Ammon's horn (tissue), 1 donor: ENCODE measurements at places on chromosomes 7 and 10.

GRCh38 chr10:77090381-77091356 lies 546.9 kb downstream of the KCNMA1 start:
- DNase-seq = no peak

- no peak for DNase-seq
Observed at GRCh38 chr10:112243713-112244112, 39.5 kb upstream of the TECTB start.

GRCh38 chr10:117441812-117442443 lies 66.7 kb upstream of the PDZD8 start:
- DNase-seq = peak; percentile 35

GRCh38 chr10:80500572-80501380 lies 36.9 kb upstream of the SH2D4B start:
- no peak for DNase-seq

- DNase-seq = peak; percentile 63
Observed at GRCh38 chr10:58299580-58299979, 30.6 kb downstream of the CISD1 start.

GRCh38 chr10:120456143-120456625 lies 843 bp upstream of the PLPP4 start:
- no peak for DNase-seq

DNA sequence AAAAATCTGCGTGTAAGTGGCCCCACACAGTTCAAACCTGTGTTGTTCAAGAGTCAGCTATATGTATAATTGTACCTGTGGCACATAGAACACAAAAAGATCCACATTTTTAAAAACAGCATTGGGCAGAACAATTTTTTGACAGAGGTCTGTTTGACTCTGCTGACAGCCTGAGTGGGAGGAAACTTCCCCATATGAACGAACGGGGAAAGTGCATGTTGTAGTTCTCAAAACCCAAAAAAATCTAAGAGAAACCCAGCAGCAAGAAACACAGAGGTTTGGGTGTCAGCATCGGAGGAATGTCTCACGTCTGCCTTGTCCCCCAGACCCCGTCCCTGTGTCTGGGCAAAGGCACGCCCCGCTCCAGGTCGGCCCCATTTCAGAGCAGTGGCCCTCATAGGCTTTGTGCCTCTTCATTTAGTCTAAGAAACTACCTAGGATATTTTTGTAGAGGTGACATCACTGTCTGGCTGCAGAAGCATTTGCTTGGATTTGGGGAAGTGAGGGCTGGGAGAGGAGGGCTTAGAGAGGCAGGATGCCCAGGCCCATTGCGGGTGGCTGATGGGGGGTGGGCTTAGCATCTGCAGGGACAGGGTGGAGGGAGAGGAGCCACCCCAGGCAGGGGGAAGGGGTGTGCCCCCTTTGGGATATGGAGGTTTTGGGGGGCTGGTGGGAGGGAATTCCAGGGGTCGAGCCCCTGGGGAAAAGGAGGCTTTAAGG lies 11.0 kb downstream of the CUX1 start:
- DNase-seq = no peak

DNA sequence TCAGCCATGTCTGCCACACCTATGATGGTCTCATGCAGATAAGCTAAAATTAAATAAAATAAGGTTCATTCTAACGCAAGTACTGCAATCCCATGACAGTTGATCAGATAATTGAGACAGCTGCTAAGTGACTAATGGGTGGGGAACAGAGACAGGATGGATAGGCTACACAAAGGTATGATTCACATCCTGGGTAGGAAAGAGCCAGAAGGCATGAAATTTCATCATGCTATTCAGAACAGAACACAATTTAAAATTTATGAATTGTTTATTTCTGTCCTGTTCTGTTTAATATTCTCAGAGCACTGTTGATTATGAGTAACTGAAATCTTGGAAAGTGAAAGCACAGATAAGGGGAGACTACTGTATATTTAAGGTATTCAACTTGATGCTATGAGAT lies 381.8 kb upstream of the SORCS1 start:
- DNase-seq = peak; percentile 35

GRCh38 chr7:92496876-92497275 lies 19.1 kb upstream of the ERVW-1 start:
- no peak for DNase-seq

DNA sequence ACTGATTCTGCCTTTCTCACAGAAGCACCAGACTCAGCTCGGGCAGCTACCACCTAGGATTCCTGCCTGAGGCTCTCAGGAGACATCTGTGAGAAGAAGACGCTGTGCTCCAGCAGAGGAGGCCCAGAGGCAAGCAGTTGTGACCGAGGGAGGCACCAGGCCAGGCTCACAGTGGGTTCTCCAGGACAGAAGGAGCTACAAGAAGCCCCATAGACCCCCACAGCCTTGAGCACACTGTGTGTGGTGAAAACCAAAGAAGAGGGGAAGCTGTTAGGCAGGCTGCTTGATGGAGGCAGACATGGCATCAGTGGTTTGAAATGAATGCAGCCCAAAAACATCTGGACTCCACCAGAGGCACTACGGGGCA lies 198.8 kb downstream of the GRID1 start:
- no peak for DNase-seq

DNA sequence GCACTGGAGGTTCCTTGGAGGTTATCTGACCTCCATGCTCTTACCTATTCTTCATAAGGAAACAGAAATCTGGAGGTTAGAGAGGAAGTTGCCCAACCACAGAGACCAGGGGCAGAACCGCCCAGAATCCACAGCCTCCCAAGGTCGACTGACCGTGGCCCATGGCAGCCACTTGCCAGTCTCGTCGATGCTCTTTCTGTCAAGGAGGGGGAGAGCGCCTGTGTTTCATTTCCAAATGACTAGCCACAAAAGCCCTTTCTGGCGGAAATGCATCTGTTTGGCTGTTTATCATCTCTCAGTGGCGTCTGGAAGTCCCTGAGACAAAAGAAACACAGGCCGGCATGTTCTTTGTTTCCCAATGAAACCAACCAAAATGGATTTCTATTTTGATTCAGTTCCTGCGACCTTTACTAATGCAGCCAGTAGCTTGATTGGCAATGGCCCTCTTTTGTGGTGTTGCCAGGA lies 2.9 kb downstream of the RAMP3 start:
- peak; percentile 28 for DNase-seq

- no peak for DNase-seq
Observed at GRCh38 chr10:92644921-92645320, 44.8 kb upstream of the HHEX start.

GRCh38 chr10:11541296-11541695 lies 70.2 kb downstream of the USP6NL start:
- no peak for DNase-seq

DNA sequence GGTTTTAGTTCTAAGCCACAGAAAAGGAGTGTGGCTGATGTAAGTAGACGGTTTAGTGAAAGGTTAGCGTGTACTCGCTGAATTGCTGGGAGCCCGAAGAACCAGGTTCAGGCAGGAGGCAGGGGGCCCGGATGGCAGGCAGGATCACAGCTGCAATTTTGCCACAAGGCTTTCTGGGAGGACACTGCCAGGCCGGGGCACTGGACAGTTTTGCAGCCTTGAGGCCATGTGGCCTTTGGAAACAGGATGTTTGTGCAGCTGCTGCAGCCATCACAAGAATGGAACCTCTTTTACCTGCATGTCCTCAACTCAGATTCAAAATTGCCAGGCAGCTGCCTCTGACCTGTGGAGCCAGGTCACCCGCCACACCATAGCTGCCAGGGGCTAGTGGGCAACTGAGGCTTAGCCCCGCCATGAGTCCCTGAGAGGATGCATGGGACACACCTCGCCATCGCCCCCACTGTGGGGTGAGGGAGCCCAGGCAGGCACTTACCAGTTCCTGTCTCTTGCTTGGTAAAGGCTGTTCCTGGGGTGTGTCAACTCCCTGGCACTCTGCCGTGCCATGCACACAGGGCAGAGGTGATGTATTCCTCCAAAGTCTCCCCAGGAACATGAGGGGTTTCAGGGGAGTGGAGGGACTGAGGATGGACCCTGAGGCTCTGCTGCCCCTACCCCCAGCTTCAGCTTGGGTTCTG lies 188.6 kb downstream of the RPS24 start:
- DNase-seq = no peak

DNA sequence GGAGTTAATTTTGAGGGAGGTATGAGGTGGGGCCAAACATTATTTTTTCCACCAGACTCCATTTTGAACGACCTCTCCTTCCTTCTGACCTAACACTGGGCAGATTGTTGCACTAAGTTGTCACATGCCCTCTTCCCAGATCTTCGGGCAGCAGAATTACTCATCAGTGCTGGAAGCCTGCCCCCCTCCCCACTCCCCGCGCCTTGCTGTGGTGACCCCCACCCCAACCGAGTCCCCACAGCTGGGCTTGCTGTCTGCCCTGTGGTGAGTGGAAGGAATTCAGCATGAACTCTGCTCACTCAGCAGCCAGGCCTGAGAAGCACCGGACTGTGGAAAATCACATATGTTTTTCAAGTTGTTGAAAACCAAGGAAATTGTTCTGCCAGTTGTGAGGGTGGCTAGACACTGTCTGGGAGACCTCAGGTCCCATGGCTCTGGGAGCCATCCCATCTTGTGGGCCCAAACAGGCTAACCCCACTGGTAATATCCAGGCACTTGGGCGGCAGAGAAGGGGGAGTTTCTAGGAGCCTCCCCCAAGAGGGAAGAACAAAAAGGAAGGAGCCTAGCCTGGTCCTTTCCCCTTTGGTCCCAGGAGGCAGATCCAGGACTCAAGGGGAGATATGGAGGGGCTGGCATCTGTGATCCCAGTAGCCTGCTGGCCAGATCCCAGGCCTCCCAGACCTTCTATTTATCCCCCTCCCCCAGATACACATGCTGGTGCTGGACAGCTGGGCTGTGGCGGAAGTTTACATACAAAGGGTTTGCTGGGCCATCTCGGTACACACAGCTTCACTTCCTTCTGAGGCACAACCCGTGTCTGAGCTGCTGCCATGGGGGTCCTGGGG lies 3.5 kb upstream of the AEBP1 start:
- DNase-seq = no peak

GRCh38 chr7:6637544-6638229 lies 569 bp downstream of the ZNF316 start:
- no peak for DNase-seq

DNA sequence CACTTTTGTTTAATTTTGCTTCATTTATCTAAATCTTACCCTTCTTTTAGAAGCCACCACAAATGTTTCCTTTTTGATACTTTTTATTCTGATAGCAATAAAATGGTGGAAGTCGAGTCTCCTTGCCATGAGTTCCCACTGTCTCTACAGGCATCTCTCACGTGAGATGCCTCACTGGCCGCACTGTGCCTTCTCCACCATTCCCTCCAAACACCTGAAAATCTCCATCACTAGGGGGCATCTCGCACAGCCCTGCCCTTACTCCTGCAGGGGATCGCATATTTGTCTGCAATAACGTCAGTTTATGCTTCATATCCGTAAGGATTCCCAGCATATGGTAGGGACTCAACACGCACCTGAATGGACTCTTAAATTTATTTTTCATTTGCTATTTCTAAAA lies 56.3 kb upstream of the NCAPG2 start:
- DNase-seq = no peak

- peak; percentile 54 for DNase-seq
Observed at GRCh38 chr7:107471292-107472070, 1.6 kb downstream of the GPR22 start.

DNA sequence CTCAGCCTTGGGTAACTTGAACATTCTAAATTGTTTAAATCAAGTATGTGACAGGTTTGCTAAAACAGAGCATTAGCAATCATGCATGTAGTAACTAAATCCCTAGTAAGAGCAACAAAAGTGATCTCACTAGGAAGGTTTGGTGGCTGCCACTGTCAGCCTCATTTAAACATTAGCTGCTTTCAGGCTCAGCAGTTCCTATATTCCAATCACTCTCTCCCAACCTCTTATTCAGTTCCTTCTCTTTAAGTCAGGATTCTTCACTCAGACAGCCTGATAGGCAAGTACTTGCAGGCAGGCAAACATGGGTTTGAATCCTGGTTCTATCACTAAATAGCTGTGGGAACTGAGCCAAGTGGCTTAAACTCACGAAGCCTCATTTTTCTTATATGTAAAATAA lies 3.6 kb downstream of the CREB3L2 start:
- no peak for DNase-seq

- DNase-seq = no peak
Observed at GRCh38 chr10:51980752-51981151, 281.4 kb upstream of the CSTF2T start.

DNA sequence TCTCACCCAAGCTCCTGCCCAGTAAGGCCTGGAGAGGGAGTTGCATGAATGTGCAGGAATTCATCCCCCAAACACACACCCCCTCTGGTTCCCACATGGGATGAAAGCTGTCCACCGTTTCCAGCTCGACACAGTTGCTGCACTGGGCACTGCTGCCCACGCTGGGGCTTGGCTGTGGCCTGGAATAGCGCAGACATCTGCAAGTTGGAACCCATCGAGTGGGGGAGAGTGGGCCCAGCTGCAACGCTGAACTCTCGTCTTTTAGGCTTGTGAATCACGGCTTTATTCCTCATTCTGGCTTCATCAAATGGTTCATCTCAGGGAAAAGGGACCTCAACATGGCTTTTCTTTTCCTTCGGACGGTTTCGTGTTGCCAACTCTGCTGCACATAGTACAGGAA lies 264.7 kb downstream of the DNAJB6 start:
- DNase-seq = peak; percentile 83

DNA sequence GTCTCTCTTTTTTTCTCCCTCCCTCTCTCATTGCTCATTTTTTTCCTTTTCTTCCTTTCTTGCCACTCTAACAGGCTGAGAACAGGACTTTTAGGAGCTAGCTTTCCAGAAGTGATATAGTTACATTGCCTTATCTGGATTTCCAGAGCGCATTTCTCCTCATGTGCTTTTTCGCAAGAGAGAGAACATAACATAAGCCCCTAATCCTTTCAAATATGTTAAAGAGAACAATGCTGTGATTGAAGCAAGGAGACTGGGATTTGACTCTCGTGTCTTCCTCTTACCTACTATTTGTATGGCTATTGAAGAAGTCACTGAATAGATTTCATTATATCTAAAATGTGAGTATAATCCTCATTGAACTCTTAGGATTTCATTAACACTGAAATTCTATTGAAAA lies 101.2 kb upstream of the PRPS1L1 start:
- no peak for DNase-seq

- no peak for DNase-seq
Observed at GRCh38 chr7:144759653-144760052, 76.2 kb downstream of the TPK1 start.

DNA sequence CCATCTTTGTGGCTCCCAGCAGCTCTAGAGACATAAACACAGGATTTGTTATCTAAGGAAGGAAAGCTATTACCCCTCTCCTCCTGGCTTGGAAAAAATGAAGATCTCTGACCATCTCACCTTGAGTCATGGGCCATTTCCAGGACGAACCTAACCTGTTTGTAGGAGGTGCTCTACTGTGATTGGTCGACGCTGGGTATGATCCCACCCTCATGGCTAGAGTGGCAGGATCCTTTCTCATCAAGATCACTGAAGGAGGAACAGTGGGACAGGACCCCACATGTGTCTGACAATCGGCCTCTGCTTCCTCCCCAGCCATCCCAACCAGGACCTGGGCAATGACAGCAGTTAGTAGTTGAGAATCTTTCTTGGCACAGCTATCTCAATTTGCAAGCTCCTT lies 144.1 kb downstream of the EMX2 start:
- DNase-seq = no peak
